ENCODE measurements at places on chromosomes 11 and 22.

DNA sequence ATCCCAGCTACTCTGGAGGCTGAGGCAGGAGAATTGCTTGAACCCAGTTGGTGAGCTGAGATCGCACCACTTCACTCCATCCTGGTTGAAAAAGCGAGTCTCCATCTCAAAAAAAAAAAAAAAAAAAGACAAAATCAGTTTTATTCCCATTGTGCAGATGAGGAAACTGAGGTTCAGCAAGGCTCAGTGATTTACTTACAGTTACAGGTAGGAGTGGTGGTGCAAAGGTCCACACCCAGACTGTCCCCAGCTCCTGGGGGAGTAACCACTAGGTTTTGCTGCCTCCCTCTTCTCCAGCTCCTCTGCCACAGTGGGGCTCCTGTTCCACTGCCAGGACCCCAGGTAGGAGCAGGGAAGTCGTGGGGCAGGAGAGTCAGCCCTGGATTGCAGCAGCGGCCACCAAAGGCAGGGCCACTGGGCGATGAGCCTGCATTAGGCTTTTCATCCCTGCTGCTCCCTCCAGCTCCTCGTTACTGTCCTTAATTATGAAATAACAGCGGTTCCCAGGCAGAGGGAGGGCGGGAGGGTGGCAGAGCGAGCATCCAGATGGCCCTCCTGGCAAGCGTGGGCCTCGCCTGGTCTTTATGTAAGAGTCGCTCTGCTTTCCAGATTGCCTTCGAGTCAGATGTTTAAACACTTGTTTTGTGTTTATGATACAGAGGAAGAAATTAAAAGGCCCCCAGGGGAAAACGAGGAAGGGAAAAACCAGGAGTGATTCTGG is 15.5 kb upstream of the RASD2 start:
- no peak for DNase-seq

DNA sequence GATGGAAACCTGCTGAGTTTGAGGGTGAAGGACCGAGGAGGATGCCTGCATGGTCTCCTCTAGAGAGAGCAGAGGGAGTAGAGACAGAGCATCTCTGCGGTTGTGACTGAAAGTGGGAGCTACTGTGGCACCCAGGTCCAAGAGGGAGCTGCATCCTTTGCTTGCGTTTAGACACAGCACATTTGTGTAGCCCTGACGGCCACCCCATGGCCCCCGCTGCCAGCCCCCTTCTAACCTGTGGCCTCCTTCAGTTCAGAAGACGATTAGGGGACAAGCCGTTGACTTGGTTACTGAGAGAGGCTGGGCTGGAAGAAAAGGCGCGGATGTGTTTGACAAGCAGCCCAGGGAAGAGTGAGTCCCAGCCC is 690.9 kb downstream of the BRD1 start:
- DNase-seq: no peak

GRCh38 chr11:78420796-78421209 is 3.2 kb upstream of the GAB2 start:
- peak; percentile 71 for DNase-seq

- no peak for DNase-seq
These were observed 134.1 kb downstream of the SLC17A6 start for GRCh38 chr11:22472306-22472705.

DNA sequence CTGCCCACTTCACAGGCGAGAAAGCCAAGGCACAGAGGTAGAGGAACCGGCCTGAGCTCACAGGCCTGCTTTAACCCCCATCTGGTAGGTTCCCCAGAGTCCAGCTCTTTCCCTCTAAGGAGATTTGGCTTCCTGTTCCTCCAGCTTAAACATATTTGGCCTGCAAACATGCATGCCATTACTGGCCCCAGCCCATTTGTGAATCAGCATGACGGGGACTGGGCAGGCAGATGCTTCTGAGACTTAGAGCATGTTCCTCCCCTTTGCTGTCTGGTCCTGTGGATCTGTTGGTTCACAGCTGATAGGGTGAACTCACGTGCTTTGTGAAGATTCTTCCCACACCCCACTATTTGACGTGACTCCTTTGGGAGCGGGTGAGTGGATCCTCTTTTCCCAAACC is 12.6 kb downstream of the CHST1 start:
- DNase-seq: no peak

- DNase-seq: no peak
These were observed 17.1 kb downstream of the TOM1 start for GRCh38 chr22:35316751-35317150.

DNA sequence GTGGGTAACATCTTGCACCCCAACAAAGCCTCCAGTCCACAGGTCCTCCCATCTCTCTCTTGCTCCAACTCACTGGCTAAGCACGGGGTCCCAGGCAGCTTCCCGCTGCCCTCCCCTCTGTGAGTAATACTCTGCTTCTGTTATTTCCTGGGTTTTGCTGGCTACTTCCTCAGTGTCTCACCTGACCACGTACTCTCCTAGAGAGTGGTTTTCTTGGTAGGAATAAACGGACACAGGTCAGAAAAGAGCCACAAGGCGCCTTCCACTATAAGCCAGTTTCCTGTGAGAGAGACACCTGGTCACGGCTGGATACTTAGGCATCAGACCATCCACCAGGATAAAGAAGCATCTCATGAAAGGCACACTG is 36.0 kb downstream of the ARRB1 start:
- no peak for DNase-seq
